Activated T-helper 1 cell treated with Interleukin-2 at 50 U/mL for 16 hours (primary cell): ENCODE measurements at places on chromosomes 5 and 9.

DNA sequence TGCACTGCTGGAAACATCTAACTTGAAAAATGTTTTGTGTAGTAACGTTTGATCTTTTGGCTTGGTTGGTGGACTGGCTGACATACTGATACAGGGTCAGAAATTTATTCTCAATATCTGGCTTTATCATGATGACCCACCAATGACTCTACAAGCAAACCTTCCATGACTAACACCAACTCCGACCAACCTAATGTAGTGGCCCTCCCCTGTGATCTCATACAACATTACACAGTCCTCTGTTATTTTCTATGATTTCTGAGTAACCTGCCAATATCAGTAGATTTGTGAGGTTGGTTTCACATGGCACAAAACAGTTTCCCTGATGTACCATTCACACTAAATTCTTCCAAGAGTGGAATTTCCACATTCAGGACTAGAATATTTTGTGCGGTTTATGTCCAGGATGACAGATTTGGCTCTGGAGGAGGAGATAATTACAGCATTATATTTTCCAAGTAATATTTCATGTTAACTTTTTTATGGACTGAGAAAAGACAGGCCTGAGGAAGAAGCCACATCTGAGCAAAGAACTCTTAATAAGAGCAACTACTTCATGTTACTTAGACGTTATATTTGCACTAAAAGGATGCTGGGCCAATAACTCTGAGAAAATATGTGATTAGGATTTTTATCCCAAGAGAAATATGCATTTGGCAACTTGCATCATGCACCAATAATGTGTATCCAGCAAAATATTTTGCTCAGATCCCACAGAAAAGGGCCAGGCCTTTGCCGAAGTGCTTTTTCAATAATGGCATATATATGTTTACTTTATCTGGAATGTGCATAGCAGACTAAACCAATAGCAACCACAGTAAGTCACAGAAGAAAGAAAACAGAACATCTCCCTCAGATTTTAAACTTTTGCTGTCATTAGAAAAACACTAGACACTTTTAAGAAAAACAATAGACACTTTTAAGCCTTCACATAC lies 273.4 kb downstream of the KCNN2 start:
- no peak for DNase-seq

DNA sequence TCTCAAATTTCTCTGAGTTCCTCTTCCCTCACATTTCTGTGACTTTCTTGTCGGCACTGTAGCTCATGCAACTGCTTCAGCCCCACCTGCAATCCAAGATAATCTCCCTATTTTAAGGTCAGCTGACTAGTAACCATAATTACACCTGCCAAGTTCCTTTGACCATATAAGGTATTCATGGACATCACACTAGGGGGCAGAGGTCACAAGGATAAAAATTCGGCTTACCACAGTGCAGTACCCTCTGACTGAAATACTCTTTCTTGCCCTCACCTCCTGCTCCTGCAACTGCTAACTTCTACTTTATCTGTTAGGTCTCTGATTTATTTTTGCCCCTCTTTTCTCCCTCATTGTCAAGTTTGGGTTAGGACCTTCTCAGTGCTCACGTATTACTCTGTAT lies 144.2 kb downstream of the GDNF start:
- no peak for DNase-seq

DNA sequence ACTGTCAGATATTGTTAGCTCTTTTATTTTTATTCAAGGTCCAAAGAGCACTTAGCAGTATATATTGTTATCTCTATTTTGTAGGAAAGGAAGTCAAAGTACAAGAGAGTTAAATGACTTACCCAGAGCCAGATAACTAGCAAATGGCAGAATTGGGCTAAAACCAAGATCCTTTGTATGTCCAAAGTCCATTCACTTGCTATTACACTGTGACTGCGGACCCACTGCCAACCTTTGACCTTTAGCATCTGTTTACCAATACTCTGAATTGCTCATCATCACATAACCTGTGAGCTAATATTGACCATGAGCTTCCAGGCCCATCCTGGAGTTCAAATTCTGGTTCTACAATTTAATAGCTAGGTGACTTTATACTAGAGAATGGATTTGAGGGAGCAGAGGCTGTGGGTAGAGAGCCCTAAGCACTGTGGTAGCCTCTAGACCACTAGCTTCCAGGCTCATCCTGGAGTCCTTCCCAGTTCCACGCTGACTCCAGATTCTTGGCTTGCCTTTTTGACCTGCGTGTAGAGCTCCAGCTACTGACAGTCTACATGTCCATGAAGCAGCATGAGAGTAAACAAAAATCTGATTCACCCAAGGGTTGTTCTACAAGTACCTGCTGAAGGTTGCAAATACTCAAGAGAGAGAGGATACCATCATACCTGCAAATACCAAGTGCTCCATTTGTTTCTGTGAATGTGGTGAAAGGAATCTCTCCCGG lies 424.0 kb downstream of the SH3GL2 start:
- no peak for DNase-seq

DNA sequence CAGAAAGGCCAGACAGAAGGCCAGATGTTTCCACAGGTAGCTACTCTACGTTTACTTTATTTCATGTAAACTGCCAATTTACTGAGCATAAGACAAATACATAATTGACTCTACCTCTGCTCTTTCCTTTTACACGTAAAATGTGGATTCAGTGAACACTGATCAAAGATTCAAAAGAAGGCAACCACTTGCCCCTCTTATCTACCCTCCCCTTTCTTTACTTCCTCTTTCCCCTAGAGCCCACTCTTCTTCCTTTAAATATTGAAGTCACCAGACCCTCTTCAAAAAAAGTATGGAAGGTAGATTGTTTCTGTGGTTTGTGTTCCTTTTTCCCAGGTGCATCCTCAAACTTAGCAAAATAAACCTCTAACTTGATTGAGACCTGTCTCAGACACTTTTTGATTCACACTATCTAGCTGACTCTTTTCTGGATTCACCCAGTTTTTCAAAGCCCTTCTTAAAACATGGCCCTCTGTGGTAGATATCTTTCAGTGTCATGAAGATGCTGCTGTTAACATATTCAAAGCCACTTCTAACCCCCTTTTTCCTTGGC lies 6.7 kb downstream of the FAM114A2 start:
- no peak for DNase-seq

DNA sequence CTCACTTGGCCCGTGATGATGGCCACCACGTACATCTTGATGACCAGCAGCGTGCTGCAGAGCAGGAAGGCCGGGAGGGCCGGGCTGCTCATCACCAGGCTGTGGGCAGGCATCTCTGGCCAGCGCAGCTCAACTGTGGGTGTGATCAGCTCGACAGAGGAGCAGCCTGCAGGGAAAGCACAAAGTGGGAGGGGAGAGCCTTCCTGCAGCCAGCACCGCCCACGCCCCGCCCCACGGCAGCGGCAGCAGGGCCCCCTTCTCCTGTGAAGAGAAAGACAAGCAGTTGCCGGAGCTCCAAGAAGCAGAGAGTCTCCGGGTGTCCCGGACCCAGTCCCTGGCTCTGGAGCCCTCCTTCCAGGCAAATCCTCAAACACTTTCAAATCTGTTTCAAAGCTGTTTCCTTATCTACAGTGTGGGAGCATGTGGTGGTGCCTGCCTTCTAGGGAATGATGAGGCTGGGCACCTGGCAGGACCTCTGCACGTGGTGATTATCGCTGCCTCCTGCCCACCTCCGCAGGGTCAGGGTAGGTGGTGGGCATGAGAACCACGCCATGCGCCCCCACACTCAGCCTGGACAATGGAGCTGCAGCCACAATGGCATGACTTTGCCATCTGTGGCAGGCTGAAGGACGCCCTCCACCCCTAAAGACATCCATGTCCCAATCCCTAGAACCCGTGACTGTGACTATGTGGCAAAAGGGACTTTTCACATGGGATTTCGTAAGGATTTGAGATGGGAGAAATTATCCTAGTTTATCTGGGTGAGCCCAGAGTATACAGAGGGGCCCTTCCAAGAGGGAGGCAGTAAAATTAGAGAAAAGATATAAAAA lies at the start of gene PTGES:
PTGES (minus strand) TSS at position 143 of the 830 bp plus-strand sequence; CDS start at position 113, 30 bp downstream.
- DNase-seq = peak; percentile 13

- DNase-seq = no peak
These were observed 8.6 kb downstream of the HAVCR2 start for GRCh38 chr5:157100140-157100679.

- DNase-seq = no peak
These were observed 148.6 kb downstream of the ELAVL2 start for GRCh38 chr9:23677446-23677845.

GRCh38 chr5:145586661-145587307 lies 248.4 kb downstream of the PRELID2 start:
- DNase-seq = no peak
